ENCODE measurements at places on chromosomes 2 and 18. TPM values are rescaled to one million over a fixed set of nuclear protein-coding genes. Genes with fewer than 3 reads are reported as not detected.
A peak's percentile ranks its signal among the peaks of the same experiment; 100 is the strongest.

DNA sequence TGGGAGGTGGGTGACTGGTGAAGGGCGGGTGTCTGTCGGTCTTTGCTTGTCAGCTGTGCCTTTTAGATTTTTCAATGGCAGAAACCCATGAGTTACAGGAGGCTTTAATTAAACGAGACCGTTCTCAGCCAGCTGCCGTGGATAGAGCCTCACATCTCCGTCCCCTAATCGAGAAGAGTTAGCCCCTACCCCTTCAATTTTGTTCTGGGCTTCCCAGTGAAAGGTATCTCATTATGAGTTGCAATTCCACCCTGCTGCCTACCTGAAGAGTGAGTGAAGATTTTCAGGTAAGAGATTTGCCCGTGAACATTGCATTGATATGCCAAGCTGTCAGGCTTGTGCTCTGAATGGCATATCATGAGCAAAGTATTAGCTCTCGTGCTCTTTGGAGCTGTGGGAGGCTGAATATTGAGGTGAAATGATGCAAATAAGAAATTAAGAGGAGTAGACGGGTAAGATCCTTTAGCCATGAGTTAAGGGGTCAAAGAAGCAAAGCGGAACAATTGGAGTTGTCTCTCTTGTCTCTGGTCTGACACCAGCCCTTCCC is 118.7 kb upstream of the MSTN start:
- H3K36me3 ChIP-seq, result no peaks in the 10 kb centered on the region
- no peak overlapping the region for H3K27ac ChIP-seq

DNA sequence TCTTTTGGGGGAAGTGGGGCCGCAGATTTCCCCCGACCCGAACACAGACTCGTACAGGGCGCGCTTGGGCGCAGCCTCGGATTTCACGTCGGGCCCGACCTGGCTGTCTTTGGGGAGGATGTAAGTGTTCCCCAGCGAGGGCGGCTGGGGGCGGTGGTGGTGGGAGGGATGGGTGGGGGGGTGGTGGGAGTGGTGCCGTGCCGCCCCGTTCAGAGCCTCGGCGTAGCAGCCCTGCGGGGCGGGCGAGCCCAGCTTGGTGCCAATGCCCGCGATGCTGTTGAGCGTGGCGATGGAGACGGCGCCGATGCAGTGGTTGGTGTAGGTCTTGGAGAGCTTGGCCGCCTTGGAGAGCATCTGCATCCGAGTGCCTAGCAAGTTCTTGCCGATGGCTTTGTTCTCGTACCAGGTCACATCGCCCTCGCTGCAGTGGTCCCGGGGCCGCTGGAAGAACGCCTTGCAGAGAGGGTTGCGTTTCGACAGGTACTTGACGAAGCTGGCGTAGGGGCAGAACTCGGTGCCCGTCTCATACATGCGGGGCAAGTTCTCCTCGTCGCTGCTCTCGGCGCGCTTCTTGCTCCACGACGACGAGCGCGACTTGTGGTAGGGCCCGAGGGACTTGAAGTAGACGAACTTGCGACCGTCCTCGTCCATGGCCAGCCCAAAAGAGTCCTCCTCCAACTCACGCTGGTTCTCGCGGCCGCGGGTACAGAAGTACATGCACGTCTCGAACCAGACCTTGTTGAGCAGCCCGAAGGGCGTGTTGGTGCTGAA is 1.3 kb downstream of the KCTD1 start:
- peaks cover 29% of the 10 kb centered on the region for H3K27me3 ChIP-seq
- peak overlapping the region; percentile 71 for H3K4me3 ChIP-seq

DNA sequence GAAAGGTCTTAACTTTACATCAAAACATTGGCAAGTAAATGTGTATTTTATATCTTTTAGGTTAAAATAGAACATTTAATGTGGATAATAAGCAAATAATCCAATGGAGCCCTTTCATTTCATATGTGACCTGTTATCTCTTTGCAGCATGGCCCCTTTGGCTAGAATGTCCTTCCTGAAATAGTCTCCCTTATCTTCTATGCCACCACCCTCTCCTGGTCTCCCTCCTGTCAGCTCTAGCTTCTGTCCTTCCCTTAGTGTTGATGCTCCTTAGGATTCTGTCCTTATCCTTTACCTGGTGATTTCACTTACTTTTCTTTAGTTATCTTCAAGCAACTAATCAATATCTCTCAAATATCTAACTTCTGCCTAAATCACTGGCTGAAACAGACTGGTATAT is 87.1 kb upstream of the TFCP2L1 start:
- H3K4me1 ChIP-seq, result no peaks in the 10 kb centered on the region
- H3K36me3 ChIP-seq, result peaks cover 32% of the 10 kb centered on the region
- H3K4me3 ChIP-seq, result no peak overlapping the region
- H3K27ac ChIP-seq, result no peak overlapping the region
- DNase-seq, result no peak

DNA sequence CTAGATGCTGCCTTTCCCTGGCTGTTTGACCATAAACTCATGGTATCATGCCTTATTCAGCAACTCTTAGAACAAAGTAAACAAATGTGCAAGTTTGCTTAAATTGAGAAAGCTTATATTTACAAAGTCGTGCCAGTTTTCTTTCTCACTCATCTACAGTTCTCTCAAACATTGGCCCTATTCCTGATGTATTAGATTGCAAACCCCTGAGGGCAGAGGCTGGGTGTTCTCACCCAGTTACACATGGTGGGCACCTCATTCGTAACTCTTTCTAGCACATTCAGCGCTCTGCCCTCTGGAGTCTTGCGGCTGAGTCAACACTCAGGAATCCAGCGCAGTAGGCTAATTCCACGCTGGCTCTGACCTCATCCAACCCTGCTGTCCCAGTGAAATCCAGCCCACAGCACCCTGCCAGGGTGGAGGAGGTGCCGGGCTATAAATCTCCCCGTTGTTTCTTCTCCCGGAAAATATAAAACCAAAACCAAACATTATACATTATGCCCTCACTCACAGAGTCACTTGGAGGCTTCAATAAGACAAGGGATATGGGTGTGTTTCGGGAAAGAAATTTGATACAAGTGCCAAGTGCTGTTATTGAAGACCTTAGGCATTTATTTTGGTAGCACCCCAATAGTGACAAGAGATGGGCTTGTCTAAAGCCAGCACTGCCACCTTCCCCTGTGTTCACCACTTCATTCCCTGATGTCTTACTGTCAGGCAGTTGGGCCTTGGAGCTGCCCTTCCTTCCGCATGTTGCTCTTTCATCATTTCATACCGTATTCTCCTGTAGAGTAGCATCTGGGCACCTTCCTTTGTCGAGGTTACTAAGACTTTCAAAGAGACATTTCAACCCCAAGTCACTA is 287.4 kb downstream of the PRKCE start:
- H3K36me3 ChIP-seq, result no peaks in the 10 kb centered on the region
- no peak for DNase-seq
- H3K4me1 ChIP-seq, result peaks cover 6% of the 10 kb centered on the region

DNA sequence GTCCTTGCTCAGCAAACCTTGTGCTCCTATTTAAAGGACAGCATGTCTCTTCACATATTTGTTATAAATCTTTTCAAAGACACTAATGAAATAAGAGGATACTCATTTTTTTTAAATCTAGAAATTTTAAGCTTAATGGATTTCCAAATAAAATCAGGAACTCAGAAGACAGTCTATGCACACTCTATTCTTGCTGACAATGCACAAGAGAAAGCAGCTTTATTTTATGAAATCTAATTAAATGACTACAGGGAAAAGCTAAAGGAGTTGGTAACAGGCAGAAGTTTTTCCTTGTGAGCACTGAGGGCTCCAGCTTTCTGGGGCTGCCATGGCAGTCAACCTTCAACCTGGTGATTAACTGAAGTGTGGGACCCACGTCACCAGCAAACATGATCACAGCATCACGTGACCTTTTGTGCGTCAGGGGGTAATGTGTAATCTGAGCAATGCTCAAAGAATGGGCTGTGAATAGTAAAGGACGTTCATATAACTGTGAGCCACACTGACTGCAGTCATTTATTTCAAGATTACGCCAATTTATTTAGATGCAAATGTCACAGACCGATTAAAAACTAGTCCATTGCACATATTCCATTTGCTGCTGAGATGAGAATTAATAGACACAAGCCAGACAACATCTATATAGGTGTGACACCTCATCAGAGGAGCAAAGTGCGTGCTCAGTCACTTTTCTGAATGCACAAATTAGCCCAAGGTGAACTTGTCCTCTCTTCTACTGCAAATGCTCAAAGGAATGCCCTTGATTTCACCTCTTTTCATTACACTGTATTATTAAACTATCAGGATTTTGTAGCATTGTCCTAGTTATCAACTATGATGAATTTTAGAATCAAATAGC is 11.6 kb upstream of the DNER start:
- no peaks in the 10 kb centered on the region for H3K36me3 ChIP-seq
- H3K27me3 ChIP-seq, result peaks cover 23% of the 10 kb centered on the region
- DNase-seq, result no peak
- H3K4me3 ChIP-seq, result no peak overlapping the region

- no peak overlapping the region for H3K4me3 ChIP-seq
- no peak overlapping the region for H3K27ac ChIP-seq
- no peaks in the 10 kb centered on the region for H3K4me1 ChIP-seq
- no peaks in the 10 kb centered on the region for H3K36me3 ChIP-seq
Measured at GRCh38 chr2:200609028-200609614, 23.3 kb downstream of the AOX1 start.

DNA sequence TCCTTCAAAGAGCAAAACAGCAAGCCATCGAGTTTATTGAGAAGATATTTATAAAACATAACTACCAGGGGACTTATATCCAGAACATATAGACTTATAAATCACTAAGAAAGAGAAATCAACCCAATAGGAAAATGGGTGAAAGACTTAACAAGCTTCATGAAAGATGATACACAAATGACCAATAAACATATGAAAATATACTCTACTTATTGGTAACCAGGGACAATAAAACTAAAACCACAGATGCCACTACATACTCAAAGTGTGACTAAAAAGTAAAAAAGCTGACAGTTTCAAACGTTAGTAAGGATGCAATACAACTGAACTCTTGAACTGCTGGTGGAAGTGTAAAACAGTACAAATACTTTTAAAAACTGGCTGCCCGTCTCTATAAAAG is 154.3 kb downstream of the TMEM163 start:
- no peaks in the 10 kb centered on the region for H3K4me1 ChIP-seq
- no peak overlapping the region for H3K27ac ChIP-seq
- peaks cover 10% of the 10 kb centered on the region for H3K27me3 ChIP-seq
- DNase-seq, result no peak
- no peak overlapping the region for H3K4me3 ChIP-seq

DNA sequence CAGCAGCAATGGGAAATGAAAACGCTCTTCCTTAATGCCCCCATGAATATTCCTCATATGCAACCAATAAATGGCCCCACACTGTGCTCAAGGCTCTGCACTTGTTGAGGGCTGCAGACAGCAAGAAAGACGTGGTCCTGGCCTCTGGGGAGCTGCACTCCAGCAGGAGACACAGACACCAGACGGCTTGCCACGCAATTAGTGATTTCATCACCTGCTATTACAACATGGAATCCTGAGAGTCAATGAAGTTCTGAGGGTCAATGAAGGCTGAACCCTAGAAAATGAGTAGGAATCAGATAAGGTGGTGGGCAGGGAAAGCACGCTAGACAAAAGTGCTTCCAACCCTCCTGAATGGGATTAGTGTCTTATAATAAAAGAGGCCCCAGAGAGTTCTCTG is 18.9 kb downstream of the CREG2 start:
- no peak for DNase-seq
- no peak overlapping the region for H3K27ac ChIP-seq
- H3K27me3 ChIP-seq, result peaks cover 13% of the 10 kb centered on the region
- H3K36me3 ChIP-seq, result peaks cover 3% of the 10 kb centered on the region
- no peak overlapping the region for H3K4me3 ChIP-seq

- no peak overlapping the region for H3K4me3 ChIP-seq
- H3K4me1 ChIP-seq, result no peaks in the 10 kb centered on the region
- no peak for DNase-seq
- H3K27me3 ChIP-seq, result peaks cover 36% of the 10 kb centered on the region
Measured at GRCh38 chr2:20061476-20061875, 10.0 kb upstream of the LAPTM4A start.

The AGXT gene
- not detected for total RNA-seq

The CHCHD5 gene
- 33.6 TPM for total RNA-seq

The UGT1A7 gene
- not detected for total RNA-seq

The COLEC11 gene
- total RNA-seq, result not detected

The UGT1A5 gene
- total RNA-seq, result not detected

The CAPN14 gene
- 0.12 TPM for total RNA-seq

The ADCYAP1 gene
- not detected for total RNA-seq

Data from activated CD4-positive, alpha-beta T cell treated with anti-CD3 and anti-CD28 coated beads, Interleukin-2, amount 10 ng/mL, durations not matched to agents 7 days and 5 days (primary cell).